ENCODE measurements at places on chromosomes 12 and 14.

GRCh38 chr12:111445726-111446581 is 40.2 kb downstream of the SH2B3 start:
- DNase-seq: no peak

DNA sequence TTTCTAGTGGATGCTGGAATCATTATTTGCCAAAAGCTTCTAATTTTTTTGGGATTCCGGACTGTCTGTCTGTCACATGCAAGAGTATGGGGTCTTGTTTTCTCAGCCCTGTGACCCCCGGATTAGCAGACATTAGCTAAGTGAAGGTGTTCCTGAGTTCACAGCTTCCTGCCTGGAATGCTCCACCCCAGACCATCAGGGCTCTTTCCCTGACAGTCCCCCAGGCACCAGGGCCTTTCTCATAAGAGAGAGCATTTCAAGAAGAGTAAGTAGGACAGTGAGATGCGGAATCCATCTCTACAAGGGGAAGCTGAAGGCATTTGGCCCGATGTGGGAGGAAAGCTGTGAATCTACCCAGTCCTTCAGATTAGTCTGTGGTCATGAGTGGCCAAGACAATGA is 129.3 kb downstream of the SLC15A4 start:
- DNase-seq: no peak

- DNase-seq: no peak
Measured at GRCh38 chr12:53182903-53183302, 2.2 kb upstream of the CSAD start.

GRCh38 chr12:105292705-105293104 is 37.8 kb upstream of the C12orf75 start:
- DNase-seq: no peak

DNA sequence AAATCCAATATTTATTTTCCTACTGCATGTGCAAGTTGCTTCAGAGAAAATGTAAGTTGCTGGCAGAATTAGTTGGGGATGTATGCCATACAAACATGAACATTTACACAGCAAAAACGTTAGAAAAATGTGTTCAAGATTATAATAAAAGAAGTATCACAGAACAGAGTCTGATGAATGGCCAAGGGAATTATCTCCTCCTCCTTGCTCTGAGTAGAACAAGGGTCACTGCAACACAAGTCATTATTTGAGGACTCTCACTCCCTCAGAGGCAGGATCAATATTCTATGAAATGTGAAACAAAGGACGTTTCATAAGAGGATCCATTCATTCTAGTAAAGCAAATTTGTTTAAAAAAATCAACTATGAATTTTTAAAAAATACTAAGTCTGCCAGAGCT is 177.8 kb downstream of the PRKD1 start:
- no peak for DNase-seq

DNA sequence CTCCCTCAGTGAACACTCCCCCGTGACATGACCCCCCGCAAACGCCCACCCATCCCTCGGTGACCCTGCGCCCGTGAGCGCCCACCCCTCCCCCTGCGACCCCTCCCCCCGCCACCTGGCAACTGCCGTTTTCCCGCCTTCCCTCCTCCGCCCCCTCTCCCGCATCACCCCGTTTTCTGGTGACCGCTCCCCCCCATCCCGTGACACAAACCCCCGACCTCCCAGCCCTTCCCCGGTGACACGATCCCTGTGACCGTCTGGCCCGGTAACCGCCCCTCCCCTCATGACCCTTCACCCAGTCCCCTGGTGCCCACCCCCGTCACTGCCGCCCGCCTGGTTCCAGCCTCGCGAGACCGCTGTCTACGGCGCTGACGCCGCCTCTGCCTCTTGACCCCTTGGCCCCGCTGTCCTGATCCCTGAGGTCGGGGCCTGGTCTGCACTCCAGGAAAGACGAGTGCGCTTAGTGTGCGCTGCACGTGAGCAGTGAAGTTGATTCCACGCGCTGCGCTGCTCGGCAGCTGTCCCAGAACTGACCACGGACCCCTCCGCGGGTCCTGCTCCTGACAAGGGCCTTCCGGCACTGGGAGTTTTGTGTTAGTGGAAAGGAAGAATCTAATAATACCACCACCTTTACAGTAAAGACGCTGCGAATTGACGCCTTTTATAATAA is 59.4 kb downstream of the DDX51 start:
- no peak for DNase-seq

DNA sequence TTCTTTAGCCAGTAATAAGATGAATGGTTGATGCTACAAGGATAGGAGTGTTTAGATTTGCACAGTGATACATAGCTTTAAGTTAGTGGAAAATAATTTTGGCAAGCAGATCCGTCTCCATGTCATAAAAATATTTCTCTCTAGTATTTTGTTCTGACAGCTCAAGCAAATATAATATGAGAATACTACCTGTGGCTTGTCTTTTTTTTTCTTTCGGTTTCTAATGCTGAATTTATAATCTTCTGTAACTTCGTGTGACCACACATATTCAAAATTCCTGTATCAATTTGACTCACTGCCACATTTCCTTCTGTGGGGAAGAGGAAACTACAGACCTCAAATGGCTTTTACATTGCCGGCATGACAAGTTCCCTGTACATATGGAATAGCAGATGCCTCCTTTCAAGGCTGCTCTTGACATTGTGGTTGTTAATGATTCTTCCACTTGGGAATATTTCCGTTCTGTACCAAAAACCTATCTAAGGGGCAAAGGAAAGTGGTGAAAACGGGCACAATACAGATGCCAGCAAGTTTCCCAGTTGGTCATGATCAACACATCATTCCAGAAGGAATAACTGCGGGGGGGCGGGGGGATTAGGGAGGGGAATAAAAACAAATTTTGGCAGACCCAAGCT is 103.6 kb upstream of the CCDC91 start:
- no peak for DNase-seq

- DNase-seq: no peak
Measured at GRCh38 chr12:93766371-93766770, 89.2 kb downstream of the CRADD start.

- no peak for DNase-seq
Measured at GRCh38 chr12:30694412-30695198, 1.1 kb downstream of the IPO8 start.

- DNase-seq: no peak
Measured at GRCh38 chr12:132514838-132515237, 24.9 kb downstream of the FBRSL1 start.

GRCh38 chr12:69046363-69046762 is 113.4 kb upstream of the CPM start:
- no peak for DNase-seq

DNA sequence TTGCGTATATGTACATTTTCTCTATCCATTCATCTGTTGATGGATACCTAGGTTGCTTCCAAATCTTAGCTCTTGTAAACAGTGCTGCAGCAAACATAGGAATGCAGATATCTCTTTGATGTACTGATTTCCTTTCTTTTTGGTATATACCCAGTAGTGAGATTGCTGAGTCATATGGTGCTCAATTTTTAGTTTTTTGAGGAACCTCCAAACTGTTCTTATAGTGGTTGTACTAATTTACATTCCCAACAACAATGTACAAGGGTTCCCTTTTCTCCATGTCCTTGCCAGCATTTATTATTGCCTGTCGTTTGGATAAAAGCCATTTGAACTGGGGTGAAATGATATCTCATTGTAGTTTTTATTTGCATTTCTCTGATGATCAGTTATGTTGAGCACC is 44.3 kb downstream of the PELI2 start:
- DNase-seq: no peak

GRCh38 chr12:84814664-84815245 is 97.8 kb downstream of the SLC6A15 start:
- no peak for DNase-seq

- DNase-seq: no peak
Measured at GRCh38 chr12:85713373-85713772, 122.8 kb downstream of the RASSF9 start.

GRCh38 chr12:83465632-83466031 is 778.9 kb downstream of the TMTC2 start:
- no peak for DNase-seq

GRCh38 chr12:79776111-79776510 is 85.3 kb upstream of the PAWR start:
- DNase-seq: no peak

- DNase-seq: no peak
Measured at GRCh38 chr12:25364529-25365339, 114.0 kb upstream of the KRAS start.

DNA sequence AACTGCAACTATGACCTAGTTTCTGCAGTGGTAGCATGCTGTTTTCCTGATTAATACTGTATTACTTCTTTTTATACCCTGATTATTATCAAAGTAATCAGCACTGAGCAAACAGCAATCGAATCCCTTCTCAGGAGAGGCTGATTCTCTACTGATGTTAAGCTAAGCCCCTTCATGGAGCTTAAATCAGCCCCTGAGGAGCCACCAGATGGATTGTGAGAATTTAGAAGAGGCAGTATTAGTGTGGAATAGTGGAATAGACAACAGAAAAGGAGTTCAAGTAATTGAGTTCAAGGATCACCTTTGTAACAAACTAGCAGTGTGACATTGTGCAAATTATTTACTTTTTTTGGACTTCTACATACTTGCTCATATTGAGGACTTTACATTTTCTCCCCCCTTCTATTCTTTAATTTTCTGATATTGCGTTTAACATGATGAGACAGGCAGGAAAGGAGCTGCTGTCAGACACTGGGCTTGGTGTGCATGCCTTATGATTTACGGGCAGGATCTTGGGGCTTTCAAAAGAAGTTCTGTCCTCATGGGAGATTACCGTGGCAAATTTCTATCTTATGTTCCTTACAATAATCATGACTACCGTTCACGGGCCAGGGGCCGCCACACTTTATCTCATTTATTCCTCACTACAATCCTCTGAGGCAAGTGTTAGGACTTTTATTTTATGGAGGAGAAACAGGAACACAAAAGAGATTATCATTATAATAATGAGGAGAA is 68.0 kb downstream of the PTPRR start:
- DNase-seq: no peak

- DNase-seq: no peak
Measured at GRCh38 chr14:22509751-22510300, 79.2 kb downstream of the DAD1 start.

GRCh38 chr14:95516554-95517181 is at the start of gene SYNE3:
TSS of gene SYNE3 (minus strand) at chr14:95516650. CDS start at chr14:95475821, 40,829 bp downstream.
- DNase-seq: no peak

DNA sequence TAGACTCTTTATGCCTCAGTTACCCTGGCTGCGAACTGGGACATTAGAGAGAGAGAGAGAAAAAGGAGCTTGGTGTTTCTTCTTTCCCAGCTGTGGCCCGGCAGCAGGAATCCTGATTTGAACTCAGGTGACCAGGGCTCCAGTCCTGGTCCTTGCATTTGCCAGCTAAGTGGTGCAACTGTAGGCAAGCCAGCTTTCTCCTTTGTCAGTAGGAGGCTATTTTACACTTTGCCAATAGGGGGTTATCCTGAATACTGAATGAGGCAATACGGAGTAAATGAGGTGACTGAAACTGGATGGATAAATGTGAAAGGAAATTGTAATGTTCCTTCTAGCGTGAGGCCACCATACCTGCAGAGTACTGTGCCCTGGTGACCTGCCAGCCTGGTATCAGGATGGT is 27.8 kb downstream of the KCNA5 start:
- no peak for DNase-seq

DNA sequence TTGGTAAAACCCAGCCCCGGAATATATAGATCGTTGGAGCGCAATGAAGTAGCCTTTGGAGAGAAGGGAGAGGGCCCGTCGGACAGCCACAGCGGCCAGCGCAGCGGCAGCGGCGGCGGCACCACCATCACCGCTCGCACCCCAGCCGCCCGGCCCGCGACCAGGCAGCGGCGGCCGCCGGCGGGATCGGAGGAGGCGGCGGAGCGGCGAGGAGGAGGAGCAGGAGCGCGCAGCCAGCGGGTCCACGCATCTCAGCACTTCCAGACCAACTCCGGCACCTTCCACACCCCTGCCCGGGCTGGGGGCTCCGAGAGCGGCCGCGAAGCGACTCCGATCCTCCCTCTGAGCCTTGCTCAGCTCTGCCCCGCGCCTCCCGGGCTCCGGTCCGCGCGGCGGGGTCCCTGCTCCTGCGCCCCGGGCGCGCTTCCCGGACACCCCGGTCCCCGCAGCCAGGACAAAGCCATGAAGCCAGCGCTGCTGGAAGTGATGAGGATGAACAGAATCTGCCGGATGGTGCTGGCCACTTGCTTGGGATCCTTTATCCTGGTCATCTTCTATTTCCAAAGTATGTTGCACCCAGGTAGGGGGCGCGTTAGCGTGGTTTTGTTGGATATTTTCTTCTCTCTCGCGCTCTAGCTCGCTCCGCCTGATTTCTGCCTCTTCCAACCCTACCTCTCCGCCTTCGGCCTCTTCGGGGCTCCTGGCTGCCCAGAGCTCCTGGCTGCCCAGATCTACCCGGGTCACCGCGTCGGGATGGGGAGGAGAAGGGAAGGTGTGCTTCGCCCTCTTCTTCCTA is 400 bp downstream of the CHST11 start:
- DNase-seq: no peak

- no peak for DNase-seq
Measured at GRCh38 chr14:96189281-96189711, 15.3 kb upstream of the BDKRB2 start.

DNA sequence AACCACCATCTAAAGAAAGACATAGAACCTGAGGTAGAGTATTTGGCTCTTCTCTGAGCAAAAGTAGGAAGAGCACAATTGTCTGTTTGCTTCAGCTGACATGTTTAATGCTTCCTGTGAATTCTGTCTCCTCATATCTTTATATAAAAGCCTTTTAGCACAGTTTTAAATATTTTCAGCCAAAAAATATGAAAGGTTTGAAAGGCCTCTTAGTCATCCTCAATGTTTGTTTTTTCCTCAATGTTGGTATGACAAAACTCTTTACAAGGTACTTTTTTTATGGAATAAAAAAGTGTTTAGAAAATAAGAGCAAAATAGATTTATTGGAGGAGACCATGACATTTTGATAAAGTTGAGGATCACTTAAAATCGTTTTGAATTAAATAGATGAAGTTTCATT is 360.9 kb downstream of the NAV3 start:
- no peak for DNase-seq

GRCh38 chr12:15256761-15257160 is 35.5 kb upstream of the RERG start:
- DNase-seq: no peak

GRCh38 chr14:100524233-100524932 is 62.8 kb downstream of the BEGAIN start:
- no peak for DNase-seq

GRCh38 chr12:121107681-121108080 is 25.0 kb upstream of the P2RX7 start:
- DNase-seq: no peak
